ENCODE measurements at places on chromosomes 7 and 10. TPM values are rescaled to one million over a fixed set of nuclear protein-coding genes. Genes with fewer than 3 reads are reported as not detected.
A peak's percentile ranks its signal among the peaks of the same experiment; 100 is the strongest.

GBX1 gene
- total RNA-seq, result not detected

SH2D4B gene
- not detected for total RNA-seq

GJC3 gene
- not detected for total RNA-seq

TYSND1 gene
- total RNA-seq, result 9.4 TPM

LIMK1 gene
- 39.1 TPM for total RNA-seq

NKX1-2 gene
- not detected for total RNA-seq

CPXM2 gene
- total RNA-seq, result not detected

GRCh38 chr7:28480595-28480994, 68.3 kb downstream of the CREB5 start:
- DNase-seq, result no peak
- H3K27me3 ChIP-seq, result no peaks in the 10 kb centered on the region
- H3K4me3 ChIP-seq, result no peak overlapping the region

- H3K4me1 ChIP-seq, result peaks cover 52% of the 10 kb centered on the region
- peaks cover 3% of the 10 kb centered on the region for H3K36me3 ChIP-seq
- peak overlapping the region; percentile 85 for H3K27ac ChIP-seq
- H3K27me3 ChIP-seq, result no peaks in the 10 kb centered on the region
Measured at GRCh38 chr7:71558806-71559613, 427.1 kb downstream of the GALNT17 start.

DNA sequence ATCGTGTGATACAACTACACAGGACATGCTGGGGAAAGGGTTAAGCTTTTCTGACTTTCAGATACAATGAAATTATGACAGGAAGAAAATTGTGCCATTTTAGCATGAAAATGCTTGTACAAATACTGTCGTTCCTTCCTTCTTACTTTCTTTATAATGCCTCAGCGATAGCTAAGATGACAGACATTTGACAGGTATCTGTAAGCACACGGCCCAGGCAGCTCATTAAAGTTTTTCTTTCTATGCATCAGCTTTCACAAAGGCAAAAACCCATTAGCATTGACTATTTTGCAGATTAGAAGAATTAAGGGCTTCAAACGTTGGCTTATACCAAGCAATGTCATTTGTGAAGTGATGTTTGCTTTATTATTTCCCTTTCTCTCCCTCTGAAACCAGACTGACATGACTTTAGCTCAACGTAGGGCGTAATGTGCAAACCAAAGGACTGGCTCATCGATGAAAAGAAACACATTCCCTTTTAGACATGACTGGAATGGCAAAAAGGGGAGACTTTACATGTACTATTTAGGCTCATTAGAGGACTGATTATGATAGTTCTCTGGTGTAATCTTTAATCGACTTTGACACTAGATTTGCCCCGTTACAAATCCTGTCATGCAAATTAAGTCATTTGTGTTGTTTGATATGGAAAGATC, 258.4 kb upstream of the SP8 start:
- no peak overlapping the region for H3K4me3 ChIP-seq
- no peak overlapping the region for H3K27ac ChIP-seq
- H3K36me3 ChIP-seq, result no peaks in the 10 kb centered on the region
- no peaks in the 10 kb centered on the region for H3K4me1 ChIP-seq
- no peaks in the 10 kb centered on the region for H3K27me3 ChIP-seq

- H3K27ac ChIP-seq, result no peak overlapping the region
- DNase-seq, result no peak
- peaks cover 38% of the 10 kb centered on the region for H3K27me3 ChIP-seq
Measured at GRCh38 chr10:133100706-133101415, 13.1 kb downstream of the ADGRA1 start.

DNA sequence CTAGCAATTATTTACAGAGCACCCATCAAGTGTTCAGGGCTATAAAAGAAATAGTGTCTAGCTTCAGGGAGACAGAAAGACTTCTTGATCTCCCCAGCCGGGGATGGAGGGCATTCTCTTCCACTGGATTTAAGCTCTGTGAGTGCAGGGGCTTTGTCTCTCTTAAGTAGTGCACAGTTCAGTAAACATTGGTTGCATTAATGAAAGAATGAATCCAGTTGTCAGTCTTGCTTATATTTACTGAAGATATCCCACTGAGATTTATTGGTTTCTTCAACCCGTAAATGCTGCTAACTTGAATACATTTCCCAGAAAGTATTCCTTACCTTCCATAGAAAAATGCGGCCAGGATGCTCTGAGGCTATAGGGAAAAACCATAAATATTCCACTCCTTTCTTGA, 41.9 kb downstream of the AUTS2 start:
- no peak for DNase-seq
- no peaks in the 10 kb centered on the region for H3K27me3 ChIP-seq
- H3K4me1 ChIP-seq, result peaks cover 36% of the 10 kb centered on the region
- H3K4me3 ChIP-seq, result no peak overlapping the region
- H3K36me3 ChIP-seq, result no peaks in the 10 kb centered on the region

DNA sequence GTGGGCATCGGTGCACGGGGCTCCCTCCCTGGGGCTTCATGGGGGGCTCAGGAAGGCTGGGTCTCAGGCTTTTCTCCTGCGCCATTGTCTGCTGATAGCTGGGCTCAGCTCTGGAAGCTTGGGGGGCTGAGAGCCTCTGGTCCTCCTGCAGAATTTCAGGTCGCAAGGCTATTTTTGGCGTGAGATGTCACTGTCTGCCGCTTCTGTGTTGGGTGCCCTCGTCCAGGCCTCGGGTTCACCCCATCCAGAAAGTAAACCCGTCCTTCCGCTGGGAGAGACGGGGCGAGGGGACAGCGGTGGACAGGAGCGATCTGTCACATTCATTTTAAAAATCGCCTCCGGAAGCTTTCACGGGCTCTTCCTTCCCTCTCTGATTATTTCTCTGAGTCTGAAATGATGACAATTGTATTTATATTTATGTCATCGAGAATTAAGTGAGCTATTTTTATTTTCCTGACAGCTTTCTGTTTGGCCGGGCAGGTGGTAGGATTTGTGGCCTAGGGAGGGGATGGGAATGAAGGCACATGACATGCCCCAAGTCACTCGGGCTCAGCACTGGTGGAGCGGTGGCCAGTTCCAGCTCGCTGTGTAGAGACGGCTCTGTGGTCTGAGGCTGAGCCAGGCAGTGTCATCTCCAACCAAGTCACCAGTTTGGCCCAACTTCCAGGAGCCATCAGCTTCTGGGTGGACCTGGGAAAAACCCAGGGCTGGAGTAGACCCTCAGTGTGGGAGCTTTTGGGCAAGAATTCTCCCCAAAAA, 40.7 kb upstream of the AP5Z1 start:
- H3K4me1 ChIP-seq, result peaks cover 56% of the 10 kb centered on the region
- H3K27me3 ChIP-seq, result no peaks in the 10 kb centered on the region
- peaks cover 10% of the 10 kb centered on the region for H3K36me3 ChIP-seq

GRCh38 chr7:51311166-51311565, 5.4 kb downstream of the COBL start:
- H3K36me3 ChIP-seq, result no peaks in the 10 kb centered on the region
- DNase-seq, result no peak
- H3K27ac ChIP-seq, result no peak overlapping the region
- H3K4me1 ChIP-seq, result peaks cover 7% of the 10 kb centered on the region
- peaks cover 61% of the 10 kb centered on the region for H3K27me3 ChIP-seq

GRCh38 chr10:130820880-130821482, 490.5 kb downstream of the TCERG1L start:
- peaks cover 1% of the 10 kb centered on the region for H3K36me3 ChIP-seq
- DNase-seq, result no peak
- H3K4me1 ChIP-seq, result no peaks in the 10 kb centered on the region
- H3K27me3 ChIP-seq, result no peaks in the 10 kb centered on the region

DNA sequence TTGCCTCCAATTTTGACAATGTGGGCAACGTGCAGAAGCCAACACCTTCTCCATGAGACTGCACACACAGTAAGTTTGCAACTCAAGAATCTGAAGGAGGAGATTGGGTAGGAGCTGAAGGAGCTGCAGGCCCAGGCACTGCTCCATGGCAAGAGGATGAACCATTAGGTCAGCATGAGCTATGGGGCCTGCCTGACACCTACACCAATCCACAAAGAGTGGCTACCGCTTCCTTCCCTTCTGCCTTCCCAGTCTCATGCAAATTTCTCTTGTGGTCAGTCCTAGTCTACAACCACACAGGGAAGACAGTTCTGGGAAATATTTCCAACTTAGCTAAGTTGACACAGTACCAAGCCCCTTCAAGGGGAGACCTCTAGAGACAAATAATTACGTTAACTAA, 142.0 kb upstream of the ADO start:
- peaks cover 1% of the 10 kb centered on the region for H3K27me3 ChIP-seq
- DNase-seq, result no peak
- peaks cover 2% of the 10 kb centered on the region for H3K36me3 ChIP-seq
- no peak overlapping the region for H3K4me3 ChIP-seq
- no peaks in the 10 kb centered on the region for H3K4me1 ChIP-seq

- peaks cover 45% of the 10 kb centered on the region for H3K4me1 ChIP-seq
- H3K36me3 ChIP-seq, result peaks cover 6% of the 10 kb centered on the region
- H3K27ac ChIP-seq, result no peak overlapping the region
- no peaks in the 10 kb centered on the region for H3K27me3 ChIP-seq
- no peak overlapping the region for H3K4me3 ChIP-seq
- DNase-seq, result no peak
Measured at GRCh38 chr7:95794917-95795515, 22.7 kb downstream of the DYNC1I1 start.

- DNase-seq, result no peak
- H3K4me3 ChIP-seq, result no peak overlapping the region
- H3K27me3 ChIP-seq, result peaks cover 21% of the 10 kb centered on the region
- H3K4me1 ChIP-seq, result peaks cover 20% of the 10 kb centered on the region
- H3K36me3 ChIP-seq, result no peaks in the 10 kb centered on the region
Measured at GRCh38 chr10:103852189-103852711, 3.1 kb downstream of the SH3PXD2A start.

DNA sequence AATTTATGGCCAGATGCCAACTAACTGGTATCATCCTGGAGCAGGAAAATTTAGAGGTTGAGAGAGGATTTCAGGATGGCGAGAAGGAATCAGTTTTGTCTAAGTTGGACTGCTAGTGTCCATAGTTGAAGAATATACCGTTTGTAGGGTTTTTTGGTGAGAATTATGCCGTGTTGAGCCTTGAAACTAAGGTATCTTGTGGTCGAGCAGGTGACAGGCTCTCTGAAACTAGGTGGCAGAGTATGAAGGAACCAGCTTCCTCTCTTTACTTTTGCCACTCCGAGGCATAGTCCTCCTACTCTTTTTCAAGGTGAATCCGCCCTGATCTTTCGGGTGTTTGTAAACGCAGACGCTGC, 9.7 kb downstream of the MDFIC start:
- no peak overlapping the region for H3K27ac ChIP-seq
- H3K4me1 ChIP-seq, result peaks cover 3% of the 10 kb centered on the region
- H3K4me3 ChIP-seq, result no peak overlapping the region
- no peak for DNase-seq
- no peaks in the 10 kb centered on the region for H3K36me3 ChIP-seq
- no peaks in the 10 kb centered on the region for H3K27me3 ChIP-seq

GRCh38 chr10:27695706-27696105, 49.9 kb downstream of the MKX start:
- peaks cover 8% of the 10 kb centered on the region for H3K36me3 ChIP-seq
- no peaks in the 10 kb centered on the region for H3K27me3 ChIP-seq
- peak overlapping the region; percentile 0 for H3K4me3 ChIP-seq
- H3K27ac ChIP-seq, result peak overlapping the region; percentile 71

GRCh38 chr10:107434854-107435253, 270.3 kb upstream of the SORCS1 start:
- H3K27me3 ChIP-seq, result no peaks in the 10 kb centered on the region
- H3K4me1 ChIP-seq, result no peaks in the 10 kb centered on the region
- H3K4me3 ChIP-seq, result no peak overlapping the region
- DNase-seq, result no peak
- H3K27ac ChIP-seq, result no peak overlapping the region

DNA sequence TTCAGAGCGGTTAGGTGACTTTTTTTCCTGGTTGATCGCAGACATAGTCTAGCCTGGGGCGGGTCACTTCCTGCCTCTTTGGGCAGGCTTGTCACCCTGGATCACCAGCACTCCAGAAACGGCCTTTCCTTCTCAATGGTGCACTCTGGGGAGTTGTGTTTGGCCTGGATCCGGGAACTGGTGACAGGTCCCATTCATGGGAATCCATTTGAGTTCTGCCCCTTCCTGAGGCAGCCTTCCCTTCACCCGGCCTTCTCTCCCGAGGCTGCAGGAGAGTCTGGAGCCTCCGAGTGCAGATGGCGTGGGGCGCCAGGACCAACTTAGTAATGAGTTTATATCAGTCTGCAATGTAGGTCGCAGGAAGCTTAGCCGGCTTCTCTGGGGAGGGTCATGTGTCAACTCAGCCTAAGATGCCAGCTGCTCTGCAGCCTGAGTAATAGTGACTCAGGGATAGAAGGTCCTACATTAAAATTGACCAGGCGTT, 54.2 kb downstream of the TACR2 start:
- peak overlapping the region; percentile 92 for H3K27ac ChIP-seq
- H3K27me3 ChIP-seq, result no peaks in the 10 kb centered on the region
- peaks cover 3% of the 10 kb centered on the region for H3K36me3 ChIP-seq

DNA sequence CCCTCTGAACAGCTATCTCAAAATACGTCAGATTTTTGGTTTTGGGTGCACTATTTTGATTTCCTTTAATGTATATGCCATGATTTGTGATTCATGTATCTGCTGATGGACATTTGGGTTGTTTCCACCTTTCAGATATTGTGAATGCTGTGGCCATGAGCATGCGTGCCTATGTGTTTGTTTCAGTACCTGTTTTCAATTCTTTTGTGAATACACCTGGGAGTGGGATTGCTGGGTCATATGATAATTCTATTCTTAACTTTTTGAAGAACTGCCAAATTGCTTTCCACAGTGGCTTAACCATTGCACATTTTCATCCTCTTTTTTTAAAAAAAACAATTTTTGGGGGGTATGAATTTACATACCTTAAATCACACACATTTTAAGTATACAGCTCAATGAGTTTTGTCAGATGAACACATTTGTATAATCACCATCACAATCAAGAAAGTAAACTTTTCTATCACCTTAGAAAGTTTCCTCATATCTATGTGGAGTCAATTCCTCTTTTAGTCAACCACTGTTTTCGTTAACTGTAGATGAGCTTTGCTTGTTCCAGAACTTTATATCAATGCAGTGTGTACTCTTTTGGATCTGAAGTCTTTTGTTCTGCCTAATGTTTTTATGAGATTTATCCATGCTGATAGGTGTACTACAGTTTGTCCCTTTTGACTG, 36.9 kb downstream of the CYP26A1 start:
- no peak overlapping the region for H3K4me3 ChIP-seq
- peaks cover 10% of the 10 kb centered on the region for H3K4me1 ChIP-seq
- H3K27ac ChIP-seq, result no peak overlapping the region
- peaks cover 2% of the 10 kb centered on the region for H3K36me3 ChIP-seq
- no peak for DNase-seq

DNA sequence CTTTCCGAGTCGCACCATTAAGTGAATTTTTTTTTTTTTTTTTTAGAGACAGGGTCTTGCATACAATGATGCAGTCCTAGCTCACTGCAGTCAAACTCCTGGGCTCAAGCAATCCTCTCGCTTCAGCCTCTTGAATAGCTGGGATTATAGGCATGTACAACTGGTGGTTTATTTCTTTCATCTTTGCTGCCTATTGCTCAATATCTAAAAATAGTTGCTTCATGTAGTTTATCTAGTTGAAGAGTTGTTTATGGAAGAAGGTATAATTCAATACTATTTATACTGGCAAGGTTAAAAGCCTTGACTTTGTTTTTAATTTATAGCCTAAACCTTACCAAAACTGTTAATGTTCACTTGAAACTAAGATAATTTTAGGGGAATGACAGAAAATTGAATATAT, 66.9 kb downstream of the SEMA3D start:
- H3K4me3 ChIP-seq, result no peak overlapping the region
- no peaks in the 10 kb centered on the region for H3K4me1 ChIP-seq
- no peaks in the 10 kb centered on the region for H3K36me3 ChIP-seq

- no peaks in the 10 kb centered on the region for H3K36me3 ChIP-seq
- peak overlapping the region; percentile 98 for H3K27ac ChIP-seq
- H3K4me3 ChIP-seq, result peak overlapping the region; percentile 27
- H3K4me1 ChIP-seq, result peaks cover 90% of the 10 kb centered on the region
Measured at GRCh38 chr7:25849500-25850184, 302.4 kb upstream of the NFE2L3 start.

- no peak overlapping the region for H3K4me3 ChIP-seq
- DNase-seq, result no peak
- peaks cover 1% of the 10 kb centered on the region for H3K36me3 ChIP-seq
- peaks cover 5% of the 10 kb centered on the region for H3K27me3 ChIP-seq
- H3K27ac ChIP-seq, result no peak overlapping the region
Measured at GRCh38 chr10:47366731-47367460, 17.2 kb downstream of the ZNF488 start.
